ENCODE measurements at places on chromosomes 4 and X.

DNA sequence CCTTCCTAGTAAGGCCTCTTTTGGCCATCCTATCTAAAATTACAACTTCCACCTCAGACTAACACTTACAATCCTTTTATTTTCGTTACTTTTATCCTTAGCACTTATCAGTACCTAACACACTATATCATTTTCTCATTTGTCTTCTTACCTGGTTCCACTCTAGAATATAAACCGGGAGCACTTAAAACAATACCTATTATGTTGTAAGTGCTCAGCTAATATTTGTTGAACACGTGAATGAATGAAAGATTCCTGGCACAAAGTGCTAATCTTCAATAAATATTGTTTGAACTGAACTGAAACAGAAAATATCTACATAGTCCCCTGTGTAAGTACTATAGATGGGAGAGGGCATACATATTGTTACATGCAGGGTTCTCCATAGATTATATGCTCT is 14.4 kb downstream of the MGARP start:
- H3K27ac ChIP-seq: no peak overlapping the region
- no peak for DNase-seq

GRCh38 chr4:1900087-1900433 is 28.9 kb downstream of the NSD2 start:
- no peaks in the 10 kb centered on the region for H3K27me3 ChIP-seq
- H3K27ac ChIP-seq: no peak overlapping the region
- DNase-seq: no peak
- H3K4me3 ChIP-seq: no peak overlapping the region

- no peak overlapping the region for H3K4me3 ChIP-seq
- H3K36me3 ChIP-seq: no peaks in the 10 kb centered on the region
- peaks cover 4% of the 10 kb centered on the region for H3K4me1 ChIP-seq
- H3K27me3 ChIP-seq: peaks cover 2% of the 10 kb centered on the region
- no peak overlapping the region for H3K27ac ChIP-seq
Measured at GRCh38 chr4:151864068-151864467, 103.3 kb upstream of the GATB start.

DNA sequence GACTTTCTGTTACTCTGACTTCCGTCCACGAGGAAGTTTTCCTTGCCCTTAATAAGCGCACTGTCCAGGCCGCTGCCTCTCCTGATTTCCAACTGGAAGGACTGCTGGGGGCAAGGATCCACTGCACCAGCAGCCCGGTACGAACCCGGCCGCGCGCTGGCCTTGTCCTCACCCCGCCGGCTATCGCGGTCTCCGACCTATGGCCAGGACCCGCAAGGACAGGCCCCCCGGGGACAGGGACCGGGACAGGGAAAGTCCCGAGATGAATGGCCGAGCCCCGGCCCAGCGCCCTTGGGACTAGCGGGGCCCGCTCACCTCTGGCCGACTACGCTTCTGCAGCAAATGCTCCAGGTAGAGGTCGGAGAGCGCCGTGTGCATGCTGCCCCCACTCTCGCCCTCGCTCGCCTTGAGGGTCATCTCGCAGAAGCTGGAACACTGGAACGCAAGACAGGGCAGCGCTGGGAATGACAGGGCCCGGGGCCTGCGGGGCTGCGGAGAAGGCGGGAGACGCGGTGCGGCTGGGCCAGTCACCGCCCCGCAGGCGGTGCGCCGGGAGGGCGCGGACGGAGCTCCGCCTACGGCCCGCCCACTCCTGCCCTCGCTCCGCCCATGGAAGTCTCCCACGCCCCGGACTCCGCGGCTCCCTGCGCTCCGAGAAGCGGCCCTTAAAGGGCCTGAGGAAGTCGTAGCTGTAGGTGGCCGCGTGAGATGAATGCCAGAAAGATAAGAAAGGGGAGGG is at the start of gene MPP1:
MPP1 (minus strand) TSS at position 529 of the 739 bp plus-strand sequence; CDS start at position 417, 112 bp downstream.
- peak; percentile 71 for DNase-seq
- no peaks in the 10 kb centered on the region for H3K36me3 ChIP-seq
- peak within 1 kb of the TSS; percentile 57 for H3K27ac ChIP-seq
- peaks cover 10% of the 10 kb centered on the region for H3K4me1 ChIP-seq
- H3K27me3 ChIP-seq: no peaks in the 10 kb centered on the region

- no peak overlapping the region for H3K4me3 ChIP-seq
- H3K27ac ChIP-seq: no peak overlapping the region
- DNase-seq: no peak
Measured at GRCh38 chr4:177287255-177287654, 22.4 kb upstream of the NEIL3 start.

DNA sequence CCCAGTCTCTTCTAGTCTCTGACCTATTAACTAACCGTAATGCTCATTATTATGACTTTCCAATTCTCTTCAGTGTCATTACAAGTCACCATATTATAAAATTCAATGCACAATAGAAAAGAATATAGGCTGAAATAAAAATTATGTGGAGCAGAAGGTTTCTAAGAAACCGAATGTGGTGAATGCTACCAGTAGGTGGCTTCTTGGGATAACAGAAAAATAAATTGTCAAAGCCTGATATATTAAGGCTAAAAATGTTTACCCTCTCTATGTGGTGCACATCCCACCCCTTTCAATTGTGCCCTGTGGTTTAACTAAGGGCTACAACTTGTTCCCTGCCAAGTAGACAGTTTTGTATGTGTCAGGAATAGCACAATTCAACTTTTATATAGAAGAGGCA is 624.6 kb upstream of the TECRL start:
- H3K36me3 ChIP-seq: no peaks in the 10 kb centered on the region
- H3K27me3 ChIP-seq: no peaks in the 10 kb centered on the region
- no peak for DNase-seq
- no peak overlapping the region for H3K4me3 ChIP-seq
- H3K4me1 ChIP-seq: no peaks in the 10 kb centered on the region

DNA sequence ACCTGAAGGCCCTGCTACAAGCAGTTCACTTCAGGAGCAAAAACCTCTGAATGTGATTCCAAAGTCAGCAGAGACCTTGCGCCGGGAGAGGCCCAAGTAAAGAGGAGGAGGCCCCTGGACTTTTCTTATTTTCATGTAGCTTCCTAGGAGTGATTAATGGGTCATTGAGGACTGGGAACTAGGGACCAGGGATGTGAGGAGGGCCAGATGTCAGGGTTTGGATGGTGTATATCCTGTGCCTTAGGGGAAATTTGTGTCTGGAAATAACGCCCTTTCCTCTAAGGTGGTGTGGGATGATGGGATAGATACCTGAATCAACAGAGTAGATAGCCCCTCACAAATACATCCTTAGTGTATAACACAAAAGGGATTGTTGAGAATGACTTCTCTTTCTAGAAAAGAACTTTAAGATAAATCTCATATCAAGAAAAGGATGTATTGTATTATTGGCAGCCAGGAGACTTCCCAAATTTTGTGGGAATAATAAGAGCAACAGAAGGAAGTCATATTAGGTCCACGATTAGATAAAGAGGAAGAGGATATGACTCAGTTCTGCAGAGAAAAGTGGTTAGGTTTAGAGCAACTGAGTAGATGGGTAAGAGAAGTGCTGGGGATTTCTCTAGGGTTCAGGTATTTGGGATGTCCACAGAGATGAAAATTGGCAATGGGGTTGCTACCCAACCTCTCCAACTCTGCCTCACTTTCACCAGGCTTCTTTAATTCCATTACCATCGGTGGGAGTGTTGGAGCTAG is 1.1 kb downstream of the ITGB1BP2 start:
- DNase-seq: no peak
- H3K4me1 ChIP-seq: no peaks in the 10 kb centered on the region
- no peak overlapping the region for H3K4me3 ChIP-seq
- H3K27ac ChIP-seq: no peak overlapping the region
- no peaks in the 10 kb centered on the region for H3K27me3 ChIP-seq
- peaks cover 9% of the 10 kb centered on the region for H3K36me3 ChIP-seq

DNA sequence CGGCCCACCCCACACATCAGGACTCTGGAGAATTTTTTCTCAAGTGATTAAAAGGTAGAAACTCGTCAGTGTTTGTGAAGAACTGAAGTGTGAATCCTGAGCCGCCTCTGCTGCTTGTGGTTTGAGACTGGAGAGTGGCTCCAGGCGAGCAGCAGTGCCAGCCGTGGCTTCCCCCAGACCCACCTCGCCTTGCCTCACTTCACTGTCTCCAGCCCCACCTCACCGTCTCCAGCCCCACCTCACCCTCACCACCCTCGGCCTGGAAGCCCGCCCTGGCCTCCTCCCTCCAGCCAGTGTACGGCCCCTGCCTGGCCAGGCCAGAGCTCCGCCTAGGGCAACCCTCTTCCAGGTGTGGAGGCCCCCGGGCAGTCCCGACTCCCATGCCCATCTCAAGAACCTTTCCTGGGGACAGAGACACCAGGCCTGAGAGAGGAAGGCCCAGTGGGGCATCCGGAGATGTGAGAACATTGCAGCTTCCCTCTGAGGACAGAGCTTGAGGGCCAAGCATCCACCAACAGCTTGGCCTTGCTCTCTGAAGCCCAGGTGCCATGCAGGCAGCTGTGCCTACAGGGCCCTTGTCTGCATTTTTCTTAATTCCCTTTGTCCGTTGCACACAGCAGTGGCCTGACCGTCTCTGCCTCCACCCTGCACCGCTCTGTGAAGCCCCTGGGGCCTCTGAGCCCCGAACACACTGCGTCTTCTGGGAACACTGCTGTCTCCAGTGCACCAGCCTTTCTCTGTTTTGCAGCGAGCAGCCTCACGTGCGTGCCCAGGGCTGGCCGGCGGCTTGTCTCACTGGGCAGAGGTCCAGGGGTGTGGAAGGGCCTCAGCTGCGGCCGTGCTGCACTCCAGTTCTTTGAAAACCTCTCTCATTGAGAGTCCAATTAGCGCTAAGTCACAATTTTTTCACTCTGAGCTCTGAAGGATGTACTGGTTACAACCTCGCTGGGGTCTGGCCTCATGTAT is 13.8 kb downstream of the SH3BP2 start:
- H3K27me3 ChIP-seq: no peaks in the 10 kb centered on the region
- peak overlapping the region; percentile 77 for H3K27ac ChIP-seq
- no peaks in the 10 kb centered on the region for H3K36me3 ChIP-seq
- H3K4me1 ChIP-seq: peaks cover 55% of the 10 kb centered on the region
- H3K4me3 ChIP-seq: peak overlapping the region; percentile 60

- DNase-seq: no peak
- no peaks in the 10 kb centered on the region for H3K36me3 ChIP-seq
- no peaks in the 10 kb centered on the region for H3K27me3 ChIP-seq
- no peak within 1 kb of the TSS for H3K4me3 ChIP-seq
- no peaks in the 10 kb centered on the region for H3K4me1 ChIP-seq
Measured at GRCh38 chrX:28586981-28587551, at the start of gene IL1RAPL1. TSS of gene IL1RAPL1 (plus strand) at chrX:28587446.

DNA sequence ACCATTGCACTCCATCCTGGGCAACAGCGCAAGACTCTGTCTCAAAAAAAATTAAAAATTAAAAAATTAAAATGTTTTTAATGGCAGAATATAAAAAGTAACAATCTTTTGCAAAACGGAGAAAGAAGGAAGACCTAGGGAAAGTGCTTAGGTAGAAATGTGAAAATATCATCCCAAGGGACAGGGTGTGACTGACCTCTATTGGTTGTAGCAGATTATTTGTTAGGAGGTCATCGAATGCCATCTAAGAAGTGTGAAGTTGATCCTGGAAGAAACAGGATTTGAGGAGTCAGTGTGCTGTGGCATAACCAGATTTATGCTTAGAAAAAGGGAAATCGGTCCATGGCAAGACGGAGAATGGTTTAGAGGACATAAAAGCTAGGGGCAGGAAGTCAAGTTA is 18.1 kb upstream of the C4orf36 start:
- no peak for DNase-seq
- H3K27ac ChIP-seq: no peak overlapping the region
- no peaks in the 10 kb centered on the region for H3K27me3 ChIP-seq

DNA sequence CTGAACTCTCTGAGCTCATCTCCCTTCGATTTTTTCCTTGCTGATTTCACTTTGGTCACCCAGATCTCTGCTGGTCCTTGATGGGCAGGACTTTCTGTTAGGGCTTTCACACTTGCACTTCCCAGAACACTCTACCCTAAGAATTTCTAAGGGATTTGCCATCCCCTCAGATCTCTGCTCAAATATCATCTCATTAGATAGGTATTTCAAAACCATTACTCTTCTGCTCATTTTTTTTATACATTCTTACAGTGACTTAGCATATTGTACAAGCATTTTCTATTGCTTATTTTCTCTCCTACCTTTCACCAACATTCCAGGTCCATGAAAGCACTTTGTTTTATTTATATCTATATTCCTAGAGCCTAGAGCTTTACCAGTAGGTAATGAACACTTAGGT is 913.3 kb downstream of the PDHA2 start:
- H3K27ac ChIP-seq: no peak overlapping the region
- no peak for DNase-seq
- no peak overlapping the region for H3K4me3 ChIP-seq
- no peaks in the 10 kb centered on the region for H3K4me1 ChIP-seq
- no peaks in the 10 kb centered on the region for H3K27me3 ChIP-seq

DNA sequence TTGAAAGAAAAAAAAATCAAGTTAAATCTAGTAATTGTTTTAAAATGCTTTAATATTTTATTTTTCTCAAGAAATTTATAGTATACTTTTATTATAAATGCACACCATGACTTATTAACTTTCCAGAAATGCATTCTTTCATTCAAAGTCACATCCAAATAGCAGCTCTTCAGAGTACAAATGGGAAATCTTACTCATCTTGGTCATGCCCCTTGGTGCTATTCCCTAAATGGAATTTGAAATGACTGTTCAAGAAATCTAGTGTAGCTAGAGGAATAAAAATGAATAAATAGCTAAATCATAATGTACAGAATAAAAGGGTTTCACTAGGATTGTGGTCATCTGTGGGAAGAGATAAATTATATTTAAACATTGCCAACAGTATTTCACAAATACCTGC is 1139.7 kb downstream of the PCDH18 start:
- H3K4me3 ChIP-seq: no peak overlapping the region
- no peaks in the 10 kb centered on the region for H3K36me3 ChIP-seq
- H3K4me1 ChIP-seq: no peaks in the 10 kb centered on the region
- no peak for DNase-seq
- no peak overlapping the region for H3K27ac ChIP-seq

DNA sequence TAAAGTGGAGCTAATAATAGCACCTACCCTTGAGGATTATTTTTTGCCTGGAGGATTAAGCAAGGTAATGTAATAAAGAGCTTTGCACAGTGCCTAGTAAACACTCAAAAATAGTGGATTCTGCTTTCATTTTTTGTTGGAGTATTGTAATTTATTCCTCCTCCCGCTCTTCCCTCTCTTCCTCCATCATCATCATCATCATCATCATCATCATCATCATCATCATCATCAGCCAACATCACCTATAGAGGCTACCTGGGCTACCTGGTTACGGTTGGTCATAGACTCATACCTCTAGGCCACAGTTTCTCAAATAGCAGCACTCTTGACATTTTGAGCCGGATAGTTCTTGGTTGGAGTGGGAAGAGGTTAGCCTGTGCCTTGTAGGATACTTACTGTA is 126.9 kb upstream of the TEX13A start:
- no peaks in the 10 kb centered on the region for H3K36me3 ChIP-seq
- no peaks in the 10 kb centered on the region for H3K27me3 ChIP-seq
- no peak for DNase-seq
- H3K4me1 ChIP-seq: no peaks in the 10 kb centered on the region
- no peak overlapping the region for H3K4me3 ChIP-seq
- H3K27ac ChIP-seq: no peak overlapping the region

GRCh38 chrX:43998374-43998773 is 25.2 kb upstream of the NDP start:
- H3K36me3 ChIP-seq: no peaks in the 10 kb centered on the region
- H3K4me3 ChIP-seq: no peak overlapping the region
- DNase-seq: no peak
- H3K4me1 ChIP-seq: no peaks in the 10 kb centered on the region
- no peak overlapping the region for H3K27ac ChIP-seq
